ENCODE measurements at places on chromosomes 6 and 20.

GRCh38 chr20:3909952-3910366 lies 20.8 kb downstream of the PANK2 start:
- DNase-seq: no peak

DNA sequence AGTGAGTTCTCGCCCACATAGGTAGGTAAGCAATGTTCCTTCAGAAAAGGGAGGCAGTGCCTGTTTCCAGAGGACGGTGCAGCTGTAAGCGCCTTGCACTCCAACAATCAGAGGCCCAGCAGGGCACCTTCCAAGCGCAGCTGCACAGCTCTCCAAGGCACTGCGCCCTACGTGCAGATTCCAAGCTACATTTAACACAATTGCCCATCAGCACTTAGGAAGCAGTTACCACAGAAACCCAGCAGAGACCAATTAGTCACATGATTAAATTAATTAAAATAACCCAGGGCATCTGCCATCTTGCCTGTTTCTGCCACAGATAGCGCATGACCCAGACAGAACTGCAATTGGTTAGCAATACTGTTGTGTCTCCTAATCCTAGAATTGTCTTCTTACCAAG lies 65.5 kb downstream of the SOBP start:
- DNase-seq: no peak

DNA sequence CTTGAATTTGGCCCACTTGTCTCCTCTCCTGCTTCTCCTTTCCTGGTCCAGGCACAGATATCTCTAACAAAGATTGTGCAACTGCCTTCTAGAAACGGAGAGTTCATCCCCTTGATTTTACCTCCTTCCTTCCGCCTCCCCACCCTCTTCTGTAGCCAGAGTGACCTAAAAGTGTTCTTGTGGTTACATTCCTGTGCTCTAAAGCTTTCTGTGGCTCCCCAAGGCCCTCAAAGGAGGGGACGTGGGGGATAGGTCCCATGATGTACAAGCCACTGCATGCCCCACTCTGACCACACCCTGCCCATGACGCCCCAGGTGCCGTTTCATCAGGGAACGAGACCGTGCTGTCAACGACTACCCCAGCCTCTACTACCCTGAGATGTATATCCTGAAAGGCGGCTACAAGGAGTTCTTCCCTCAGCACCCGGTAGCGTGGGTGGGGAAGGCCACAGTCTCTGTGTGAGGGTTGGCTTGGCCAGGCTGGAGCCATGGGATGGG lies 8.2 kb downstream of the CDC25B start:
- no peak for DNase-seq

- DNase-seq: peak; percentile 92
Measured at GRCh38 chr20:62702895-62703852, 5.5 kb upstream of the NTSR1 start.

- no peak for DNase-seq
Measured at GRCh38 chr6:5869676-5870075, 137.0 kb downstream of the NRN1 start.

DNA sequence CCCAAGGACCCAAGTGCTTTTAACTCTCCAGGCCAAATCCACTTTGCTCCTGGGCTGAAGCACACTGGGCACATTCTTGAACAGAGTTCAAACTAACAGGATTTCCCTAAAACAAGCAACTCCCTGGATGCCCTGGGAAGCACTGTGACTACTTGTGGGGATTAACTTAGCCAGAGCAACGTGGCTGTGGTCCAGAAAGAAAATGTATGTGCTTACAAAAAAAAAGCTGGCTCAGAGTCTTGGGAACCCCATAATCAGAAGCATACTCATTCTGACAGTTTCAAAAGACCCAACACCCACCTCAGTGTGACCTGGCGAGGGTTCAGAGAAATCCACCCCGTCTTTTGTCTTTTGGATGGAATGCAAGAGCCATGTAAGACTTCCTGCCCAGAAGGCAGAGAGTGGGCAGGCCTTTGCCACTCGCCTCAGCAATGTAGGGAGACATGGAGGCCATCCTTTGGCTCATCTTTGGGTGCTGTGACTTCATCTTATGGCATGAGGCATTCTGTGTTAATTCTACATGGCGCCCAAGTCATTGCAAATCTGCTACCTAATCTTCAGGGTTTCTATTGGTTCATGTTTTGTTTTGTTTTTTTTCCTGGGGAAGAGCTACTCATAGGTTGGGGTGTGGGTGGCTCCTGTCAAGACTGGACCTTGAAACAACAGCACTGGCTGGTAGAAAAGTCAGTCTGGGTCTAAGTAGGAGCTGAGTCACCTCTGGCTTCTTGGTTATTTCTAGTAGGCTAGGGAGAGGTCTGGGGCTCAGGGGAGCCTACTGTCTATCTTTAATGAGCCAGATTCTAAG lies 248.6 kb upstream of the SUPT3H start:
- no peak for DNase-seq

DNA sequence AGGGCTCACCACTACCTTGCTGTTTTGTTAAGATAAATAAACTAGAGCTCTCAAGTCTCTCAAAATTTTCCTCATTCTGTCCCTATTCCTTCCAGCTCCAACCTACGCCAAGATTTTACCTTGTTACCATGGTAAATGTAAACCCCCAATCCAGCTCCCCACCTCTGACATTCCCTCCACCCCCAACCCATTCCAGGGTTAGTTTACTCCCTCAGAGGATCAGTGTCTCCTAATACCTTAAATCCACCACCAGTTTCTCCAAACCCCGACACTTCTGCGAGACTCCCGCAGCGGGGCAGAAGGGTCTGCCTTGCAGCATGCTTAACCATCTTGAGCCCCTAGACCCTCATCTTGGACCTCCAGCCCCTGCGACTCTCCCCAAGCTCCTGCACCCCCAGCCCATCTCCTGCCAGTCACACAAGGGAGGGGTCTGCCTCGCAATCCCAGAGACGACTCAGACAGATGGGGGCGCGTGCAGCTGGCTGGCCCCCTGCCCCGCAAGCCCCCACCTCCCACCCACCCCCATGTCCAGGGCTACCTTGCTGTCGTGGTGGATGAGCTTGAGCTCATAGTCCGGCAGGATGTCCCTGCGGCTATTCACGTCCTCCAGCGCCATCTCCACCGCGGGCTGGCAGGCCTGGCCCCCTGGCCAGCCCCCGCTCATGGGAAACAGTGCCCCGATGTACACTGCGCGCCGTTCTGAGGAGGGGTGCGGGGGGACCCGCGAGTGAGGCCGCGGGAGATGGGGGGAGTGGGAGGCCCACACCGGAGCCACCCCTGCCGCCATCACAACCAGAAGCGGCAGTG lies 5.8 kb downstream of the GABBR1 start:
- no peak for DNase-seq

GRCh38 chr20:63737945-63738686 lies 1.5 kb upstream of the SLC2A4RG start:
- DNase-seq: no peak

DNA sequence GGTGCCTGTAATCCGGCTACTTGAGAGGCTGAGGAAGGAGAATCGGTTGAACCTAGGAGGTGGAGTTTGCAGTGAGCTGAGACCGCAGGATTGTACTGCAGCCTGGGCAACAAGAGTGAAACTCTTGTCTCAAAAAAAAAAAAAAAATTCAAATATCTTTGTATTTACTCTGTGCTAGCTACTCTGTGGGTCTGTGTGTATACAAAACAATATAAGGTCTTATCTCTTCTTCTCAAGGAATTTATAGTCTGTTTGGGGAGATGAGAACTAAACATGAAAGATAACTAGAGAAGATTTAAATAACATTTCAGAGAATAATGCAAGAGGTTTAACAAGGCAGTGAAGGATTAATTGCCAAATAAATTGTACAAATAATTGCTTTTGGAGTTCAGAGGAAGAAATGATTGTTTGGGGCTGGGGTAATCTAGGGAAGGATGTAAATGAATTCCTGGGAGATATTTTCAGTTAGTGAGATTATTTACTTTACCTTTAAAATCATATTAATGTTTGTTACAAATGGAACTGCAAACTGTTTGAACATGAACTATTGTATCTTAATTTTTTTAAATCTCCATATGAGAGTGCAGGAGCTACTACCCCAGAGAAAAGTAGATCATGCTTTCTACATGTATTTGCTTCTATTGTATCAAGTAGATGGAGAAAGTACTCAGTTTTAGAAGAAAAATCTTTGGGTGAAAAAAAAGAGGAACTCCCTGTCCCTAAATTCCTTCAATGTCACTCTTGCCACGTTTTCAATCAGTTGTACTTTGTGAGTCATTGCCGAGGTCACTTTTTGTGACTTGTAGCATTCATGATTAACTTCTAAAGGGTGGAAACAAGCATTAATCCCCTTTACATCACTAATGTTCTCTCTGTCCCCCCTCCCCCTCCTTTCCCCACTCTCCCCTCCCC lies 39.0 kb downstream of the NCOA3 start:
- no peak for DNase-seq

GRCh38 chr20:16898433-16898832 lies 150.3 kb downstream of the OTOR start:
- DNase-seq: no peak

- no peak for DNase-seq
Measured at GRCh38 chr20:53904261-53904660, 166.1 kb downstream of the BCAS1 start.

DNA sequence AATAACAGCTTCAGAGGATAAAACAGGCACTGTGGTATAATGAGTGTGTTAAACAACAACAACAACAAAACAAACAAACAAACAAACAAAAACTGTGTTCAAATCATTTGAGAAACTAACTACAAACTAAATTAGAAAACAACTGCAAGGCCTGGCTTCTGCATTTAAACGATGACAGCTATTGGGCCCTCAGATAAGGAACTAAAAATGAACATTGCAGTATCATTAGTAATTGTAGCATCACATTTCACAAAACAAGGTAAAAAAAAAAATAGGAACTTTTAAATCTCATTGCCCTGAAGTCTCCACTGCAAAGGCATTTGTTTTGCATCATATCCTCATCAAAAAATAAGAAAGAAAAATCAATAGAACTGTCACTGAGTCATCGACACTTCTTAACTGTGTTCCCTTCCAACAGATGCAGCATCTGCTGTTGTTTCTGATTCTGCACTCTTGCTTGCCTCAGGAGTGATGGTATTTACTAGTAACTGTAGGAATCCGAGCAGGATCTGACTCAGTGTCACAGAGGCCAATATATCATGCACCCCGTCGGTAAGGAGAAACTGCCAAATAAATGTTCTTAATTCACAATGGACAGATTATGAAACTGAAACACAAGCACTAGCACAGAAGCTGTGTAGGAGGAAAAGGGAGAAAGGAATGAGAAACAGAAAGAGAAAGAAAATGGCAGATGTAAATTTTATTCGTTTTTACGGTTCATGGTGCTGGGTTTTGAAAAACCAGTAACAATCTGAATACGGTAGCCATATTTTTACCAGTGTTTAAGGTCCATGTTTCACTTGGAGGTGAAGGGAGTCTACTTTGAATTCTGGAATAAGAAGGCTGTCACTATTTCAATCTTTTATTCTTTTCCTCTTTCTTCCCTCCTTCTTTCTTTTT lies 365.7 kb upstream of the EPHA7 start:
- DNase-seq: peak; percentile 49

- no peak for DNase-seq
Measured at GRCh38 chr6:4901386-4902061, 102.3 kb downstream of the RPP40 start.

- peak; percentile 63 for DNase-seq
Measured at GRCh38 chr6:56541030-56541600, 101.6 kb downstream of the DST start.

DNA sequence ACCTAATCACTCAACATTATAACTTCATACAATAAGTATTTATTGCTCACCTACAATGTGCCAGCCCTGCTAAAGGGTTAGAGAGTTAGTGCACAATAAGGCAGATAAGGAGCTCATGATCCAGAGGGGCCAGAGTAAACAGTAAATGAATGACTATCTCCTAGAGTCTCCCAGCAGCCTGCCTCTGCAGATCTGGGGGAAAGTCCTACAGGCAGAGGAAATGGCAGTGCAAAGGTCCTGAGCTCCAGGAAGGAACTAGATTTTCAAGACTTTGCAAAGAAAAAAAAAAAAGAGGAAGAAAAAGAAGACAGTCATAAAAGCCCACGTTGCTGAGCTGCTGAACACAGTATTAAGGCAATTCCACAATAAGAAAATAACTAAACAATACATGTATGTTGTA lies 160.1 kb downstream of the SIM1 start:
- DNase-seq: peak; percentile 86

- no peak for DNase-seq
Measured at GRCh38 chr20:43631598-43631997, 35.3 kb upstream of the MYBL2 start.

DNA sequence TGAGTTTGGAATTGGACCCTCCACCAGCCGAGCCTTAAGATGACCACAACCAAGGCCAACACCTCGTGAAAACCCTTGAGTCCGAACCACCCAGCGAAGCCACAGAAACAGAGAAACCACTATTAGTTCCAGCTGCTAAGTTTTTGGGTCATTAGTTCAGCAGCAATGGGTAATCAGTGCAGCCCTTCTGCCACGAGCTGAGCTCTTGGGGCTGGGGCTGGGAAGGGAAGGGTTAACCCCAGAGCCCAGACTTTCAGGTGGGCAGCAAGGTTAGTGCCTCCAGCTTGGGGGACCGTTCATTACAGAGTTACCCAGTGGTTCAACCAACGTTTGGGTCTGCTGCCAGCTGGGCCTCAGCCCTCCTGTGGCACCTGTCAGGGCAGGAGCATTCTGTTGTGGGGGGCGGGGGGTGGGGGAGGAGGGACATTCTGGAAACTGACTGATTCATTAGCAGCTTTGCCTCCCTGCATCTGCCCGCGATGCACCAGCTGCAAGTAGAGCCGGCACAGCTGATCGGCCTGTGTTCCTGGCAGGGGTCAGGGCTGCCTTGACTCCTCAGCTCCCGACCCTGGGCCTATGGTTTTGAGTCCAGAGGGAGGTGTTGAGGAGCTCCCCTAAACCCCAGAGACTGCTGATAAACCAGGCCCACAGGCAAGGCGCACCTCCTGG lies 52.7 kb downstream of the TGM2 start:
- DNase-seq: no peak

DNA sequence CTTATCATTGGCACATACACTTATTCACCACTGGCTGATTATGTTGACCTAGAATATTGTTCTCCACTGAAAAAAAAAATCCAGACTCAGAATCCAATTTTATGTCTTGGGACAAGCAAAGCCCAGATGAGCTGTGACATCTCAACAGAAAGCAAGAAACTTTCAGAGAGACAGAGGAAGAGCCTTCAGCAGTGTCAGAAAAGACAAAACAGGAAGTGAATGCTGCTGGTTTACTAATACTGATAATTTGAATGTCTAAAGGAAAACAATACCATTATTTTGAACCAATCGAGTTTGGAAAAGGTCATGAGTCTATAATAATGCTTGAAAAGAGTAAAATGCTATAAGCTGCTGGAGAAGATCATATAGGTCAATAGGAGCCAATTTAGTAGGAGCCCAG lies 179.8 kb upstream of the RIMS1 start:
- DNase-seq: no peak

DNA sequence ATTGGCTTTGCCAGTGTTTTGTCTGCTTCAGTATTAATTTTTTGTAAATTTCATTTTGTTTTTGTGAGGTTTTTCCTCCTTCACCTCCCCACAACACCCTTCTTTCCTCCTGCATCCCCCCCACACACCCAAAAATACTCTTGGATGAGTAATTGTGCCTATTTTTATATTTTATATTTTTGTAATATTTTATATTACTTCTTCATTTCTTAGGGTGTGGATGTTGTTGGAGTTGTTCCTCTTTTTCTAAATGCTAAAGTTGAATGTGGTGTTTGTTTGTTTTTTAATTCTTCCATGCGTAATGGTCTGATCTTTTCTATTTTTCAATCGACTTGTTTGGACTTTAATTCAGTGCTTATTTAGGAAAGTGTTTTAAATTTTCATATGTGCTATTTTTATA lies 420.5 kb upstream of the SOX4 start:
- no peak for DNase-seq

- DNase-seq: no peak
Measured at GRCh38 chr6:109238396-109238795, 143.1 kb downstream of the CEP57L1 start.

GRCh38 chr6:167848783-167849182 lies 22.1 kb downstream of the AFDN start:
- DNase-seq: no peak

Data from endothelial cell of umbilical vein (primary cell).